ENCODE measurements at places on chromosomes 3 and 15.

DNA sequence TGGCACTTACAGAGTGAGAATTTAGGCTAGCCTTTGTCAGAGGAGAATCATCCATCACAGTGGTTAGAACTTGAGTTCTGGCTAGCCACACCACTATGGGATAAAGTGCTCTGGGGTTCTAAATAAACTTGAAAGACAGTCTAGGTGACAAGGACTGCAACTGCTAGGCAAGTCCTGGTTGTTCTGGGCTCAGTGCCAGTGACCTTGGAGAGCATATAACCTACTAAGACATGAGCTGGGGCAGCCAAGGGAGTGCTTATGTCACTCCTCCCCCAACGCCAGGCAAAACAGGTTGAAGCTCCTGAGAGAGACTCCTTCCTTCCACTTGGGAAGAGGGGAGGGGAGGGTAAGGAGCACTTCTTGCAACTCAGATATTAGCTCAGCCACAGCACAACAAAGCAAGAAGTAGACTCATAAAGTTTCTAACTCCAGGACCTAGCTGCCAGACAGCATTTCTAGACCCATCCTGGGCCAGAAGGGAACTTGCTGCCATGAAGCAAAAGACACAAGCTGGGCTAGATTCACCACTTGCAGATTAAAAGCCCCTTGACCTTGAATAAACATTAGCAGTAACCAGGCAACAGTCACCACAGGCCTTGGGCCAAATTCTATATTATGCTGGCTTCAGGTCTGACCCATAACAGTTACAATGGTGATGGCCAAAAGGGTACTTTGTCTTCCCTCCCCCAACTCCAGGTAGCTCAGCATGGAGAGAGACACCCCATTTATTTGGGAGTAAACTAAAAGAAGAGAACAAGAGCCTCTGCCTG is 963.7 kb downstream of the PLOD2 start:
- no peak for DNase-seq

GRCh38 chr3:180072786-180073185 is 36.0 kb upstream of the PEX5L start:
- no peak for DNase-seq

- DNase-seq: no peak
Observed at GRCh38 chr3:195698647-195699387, 22.0 kb upstream of the MUC20 start.

GRCh38 chr3:151871639-151872468 is 1.6 kb upstream of the SUCNR1 start:
- no peak for DNase-seq

DNA sequence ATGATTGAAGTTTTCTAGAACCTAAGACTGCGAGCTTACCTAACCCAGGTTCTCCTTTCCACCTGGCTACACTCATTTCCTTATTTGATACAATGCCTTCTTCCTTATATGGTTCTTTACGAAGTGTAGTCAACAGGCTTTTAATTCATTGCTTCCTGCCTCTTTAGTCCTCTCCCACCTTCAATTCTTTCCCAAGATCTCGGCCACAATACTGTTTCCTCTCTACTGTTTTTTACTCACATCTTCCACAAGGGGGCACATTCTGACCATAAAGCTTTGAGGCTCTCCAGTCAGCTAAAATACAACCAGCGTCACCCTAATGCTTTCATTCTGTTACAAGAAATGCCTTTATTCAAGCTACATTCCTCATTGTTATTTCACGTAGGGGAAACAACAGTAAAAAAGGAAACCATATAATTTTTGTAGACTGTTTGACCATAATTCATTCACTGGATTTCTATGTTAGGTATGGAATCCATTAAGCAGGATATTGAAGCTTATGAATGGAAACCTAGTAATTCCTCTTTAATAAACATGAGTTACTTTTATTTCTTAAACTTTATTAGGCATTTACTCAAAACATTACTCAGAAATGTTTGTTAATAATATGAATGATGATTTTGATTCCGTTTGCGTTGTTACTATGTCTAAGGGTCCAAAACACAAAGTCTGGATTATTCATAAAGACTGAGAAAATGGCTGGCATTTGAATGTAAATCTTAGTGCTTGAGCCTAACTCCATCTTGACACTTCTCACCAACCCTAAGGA is 29.5 kb upstream of the VEPH1 start:
- peak; percentile 43 for DNase-seq

GRCh38 chr15:90095521-90095959 is 6.7 kb downstream of the IDH2 start:
- DNase-seq: peak; percentile 49

GRCh38 chr3:148815316-148816110 is 12.1 kb upstream of the CPB1 start:
- DNase-seq: no peak

DNA sequence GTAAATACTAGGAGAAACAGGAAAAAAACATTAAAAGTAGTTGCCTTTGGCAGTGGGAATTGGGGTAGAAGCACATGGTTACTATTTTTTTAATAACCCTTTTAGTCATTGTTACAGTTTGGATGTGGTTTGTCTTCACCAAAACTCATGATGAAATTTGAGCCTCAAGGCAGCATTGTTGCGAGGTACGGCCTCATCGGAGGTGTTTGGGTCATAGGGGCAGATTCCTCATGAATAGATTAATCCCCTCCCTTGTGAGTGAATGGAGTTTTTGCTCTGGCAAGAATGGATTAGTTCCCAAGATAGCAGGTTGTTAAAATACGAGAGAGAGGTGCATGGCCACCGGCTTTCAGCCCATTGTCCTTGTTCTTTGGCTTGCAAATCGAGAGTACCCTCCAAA is 92.6 kb downstream of the LEKR1 start:
- DNase-seq: no peak

DNA sequence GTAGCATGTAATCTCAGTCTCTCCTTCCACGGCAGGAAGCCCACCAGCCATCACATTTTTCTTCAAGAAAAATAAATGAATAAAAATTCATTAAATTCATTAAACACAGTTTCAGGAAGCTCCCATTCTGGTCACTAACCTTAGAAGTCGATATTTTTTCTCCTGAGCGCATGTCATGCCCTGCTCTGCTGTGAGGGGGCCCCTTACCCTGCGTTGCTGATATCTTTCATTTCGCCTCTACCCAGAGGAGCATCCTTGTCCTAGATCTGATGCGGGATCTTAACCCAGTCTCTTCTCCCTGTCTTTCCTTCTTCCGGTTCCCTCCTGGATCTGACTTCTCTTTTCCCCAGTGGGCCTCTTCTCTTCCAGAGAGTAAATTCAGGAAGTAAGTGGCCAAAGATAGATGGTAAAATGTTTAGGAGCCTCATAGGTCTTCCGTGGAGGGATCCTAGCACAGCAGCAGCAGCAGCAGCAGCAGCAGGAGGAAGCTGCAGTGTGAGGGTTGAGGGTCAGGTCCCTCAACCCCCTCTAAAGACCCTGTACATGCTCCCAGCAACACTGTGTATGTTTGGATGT is 1.4 kb upstream of the ILDR1 start:
- no peak for DNase-seq

DNA sequence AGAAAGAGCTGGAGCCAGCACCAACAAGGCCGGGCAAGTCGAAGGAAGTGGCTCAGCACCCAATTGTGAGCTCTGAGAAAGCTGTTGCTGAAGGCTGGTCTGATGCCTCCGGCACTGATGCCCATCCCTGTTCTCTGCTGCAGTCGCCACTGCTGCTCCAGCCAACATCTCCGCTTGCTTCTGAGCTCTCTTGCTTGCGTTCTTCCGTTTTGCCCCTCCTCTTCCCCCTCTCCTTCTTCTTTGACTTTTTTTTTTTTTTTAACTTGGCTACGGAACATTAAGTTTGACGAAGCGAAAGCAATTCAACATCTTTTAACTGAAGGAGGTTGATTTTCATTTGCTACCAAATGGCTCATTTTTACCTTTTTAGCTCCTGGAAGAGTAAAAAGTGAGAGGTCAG is 442.9 kb downstream of the MCTP2 start:
- DNase-seq: no peak

DNA sequence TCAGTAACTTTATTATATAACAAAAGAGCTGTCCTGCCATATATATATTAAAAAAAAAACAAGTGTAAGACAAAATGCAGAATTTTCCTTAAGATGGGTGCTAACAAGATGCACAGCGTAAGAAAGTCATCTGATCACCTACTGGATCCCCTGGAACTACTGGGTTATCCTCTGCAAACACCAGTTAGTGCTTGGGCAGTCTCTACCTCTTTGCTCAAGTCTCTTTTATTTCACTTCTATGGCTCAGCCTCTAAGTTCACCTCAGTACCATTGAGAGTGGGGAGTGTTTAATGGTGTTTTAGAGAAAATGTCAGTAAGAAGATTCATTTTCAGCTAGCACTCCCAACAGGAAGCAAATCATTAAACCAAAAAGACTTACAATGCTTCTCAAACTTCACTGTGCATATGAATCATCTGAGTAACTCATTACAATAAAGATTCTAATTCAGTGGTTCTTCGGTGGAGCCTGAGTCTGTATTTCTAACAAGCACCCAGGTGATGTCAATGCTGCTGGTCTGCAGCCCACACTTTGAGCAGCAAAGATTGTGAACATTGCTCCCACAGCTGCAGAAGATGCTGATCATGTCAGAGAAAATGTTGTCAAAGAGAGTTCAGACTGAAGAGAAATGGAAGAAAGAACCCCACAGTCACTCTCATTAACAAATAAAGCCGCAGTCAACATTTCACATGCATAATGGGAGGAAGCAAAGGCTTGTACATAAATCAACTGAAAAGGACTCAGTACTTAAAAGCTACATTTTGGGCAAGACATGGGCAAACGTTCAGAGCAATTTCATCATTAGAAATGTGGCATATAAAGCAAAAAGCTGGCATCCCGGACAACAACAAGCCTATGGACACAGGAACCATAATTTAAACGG is 227.1 kb upstream of the ATP11B start:
- DNase-seq: no peak

- DNase-seq: no peak
Observed at GRCh38 chr15:20349774-20350498, 191.7 kb downstream of the GOLGA6L6 start.

DNA sequence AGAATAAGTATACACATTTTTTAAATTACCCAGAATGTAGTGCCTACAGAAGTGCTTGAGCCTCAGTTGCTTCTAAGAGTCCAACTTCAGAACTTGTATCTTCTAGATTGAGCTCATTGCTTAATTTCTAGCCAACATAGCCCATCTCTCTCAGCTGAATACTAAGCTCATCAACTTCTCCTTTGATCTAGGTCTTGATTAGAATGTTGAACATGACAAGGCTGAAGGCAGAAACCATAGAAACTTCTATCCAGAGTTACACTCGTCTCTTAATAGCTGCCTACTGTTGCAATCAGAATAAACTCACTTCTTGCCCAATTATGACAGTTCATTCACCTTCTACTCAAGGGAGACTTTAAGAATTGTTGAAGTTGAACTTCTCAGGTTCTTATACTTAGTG is 327.3 kb upstream of the THBS1 start:
- no peak for DNase-seq

DNA sequence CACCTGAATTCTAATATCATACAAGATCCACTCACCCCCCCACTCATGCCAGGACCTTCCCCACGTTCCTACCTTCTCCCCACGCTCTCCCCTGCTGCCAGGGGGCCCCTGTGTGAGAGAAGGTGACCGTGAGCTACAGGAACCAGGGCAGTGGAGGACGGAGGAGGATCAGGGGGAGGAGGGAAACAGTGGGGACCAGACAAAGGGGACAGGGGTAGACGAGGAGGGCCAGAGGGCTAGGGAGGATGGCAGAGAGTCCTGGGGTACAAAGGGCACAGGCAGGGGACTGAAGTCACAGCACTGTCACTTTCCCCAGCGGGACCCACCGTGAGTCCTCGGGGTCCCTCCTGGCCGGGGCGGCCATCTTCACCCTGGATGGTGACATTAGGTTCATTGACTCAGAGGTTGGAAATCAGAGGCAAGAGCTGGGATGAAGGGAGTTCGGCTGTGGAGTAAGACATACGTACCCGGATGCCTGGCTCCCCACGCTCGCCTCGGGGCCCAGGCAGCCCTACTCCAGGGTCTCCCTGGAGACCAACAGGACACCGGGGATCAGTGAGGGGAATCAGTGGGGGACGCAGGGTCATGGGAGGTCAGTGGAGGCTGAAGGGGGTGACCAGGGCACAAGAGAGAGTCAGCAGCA is 6.3 kb upstream of the UCN2 start:
- DNase-seq: no peak

DNA sequence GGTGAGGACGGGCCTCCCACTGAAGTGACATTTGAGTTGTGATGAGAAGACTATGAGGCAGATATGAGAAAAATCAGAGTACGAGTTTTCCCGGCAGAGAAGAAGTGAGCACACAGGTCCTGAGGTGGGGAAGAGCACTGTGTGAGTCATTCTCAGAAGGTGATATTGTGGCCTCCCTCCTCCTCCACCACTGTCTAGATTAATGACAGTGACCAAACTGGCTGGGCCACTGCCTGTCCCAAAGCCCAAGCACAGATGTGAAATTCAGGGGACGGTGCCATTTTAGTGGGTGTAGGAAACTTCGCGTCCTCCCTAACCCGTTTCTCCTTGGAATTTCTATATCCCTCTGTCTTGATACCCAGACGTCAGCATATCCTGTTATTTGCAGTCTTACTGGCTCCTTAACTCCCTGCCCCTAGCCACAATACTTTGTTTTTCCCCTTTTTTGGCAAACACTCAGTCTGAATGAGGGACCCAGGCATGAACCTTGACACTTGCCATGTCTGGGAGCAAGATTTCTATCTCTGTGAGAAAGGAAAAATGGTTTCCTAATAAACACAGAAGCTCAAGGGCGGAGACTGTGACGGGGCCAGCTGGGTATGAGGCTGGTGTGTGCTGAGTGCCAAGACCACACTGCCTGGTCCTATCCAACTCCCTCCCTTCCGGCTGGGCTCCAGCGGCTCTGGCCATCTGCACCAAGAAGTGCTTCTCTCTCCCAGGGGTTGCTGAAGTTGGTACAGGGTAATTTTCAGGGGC is 15.2 kb downstream of the PRICKLE2 start:
- DNase-seq: no peak

GRCh38 chr3:158097593-158098308 is 8.5 kb downstream of the SHOX2 start:
- DNase-seq: no peak

GRCh38 chr3:186383026-186383993 is 21.3 kb upstream of the DGKG start:
- DNase-seq: no peak

DNA sequence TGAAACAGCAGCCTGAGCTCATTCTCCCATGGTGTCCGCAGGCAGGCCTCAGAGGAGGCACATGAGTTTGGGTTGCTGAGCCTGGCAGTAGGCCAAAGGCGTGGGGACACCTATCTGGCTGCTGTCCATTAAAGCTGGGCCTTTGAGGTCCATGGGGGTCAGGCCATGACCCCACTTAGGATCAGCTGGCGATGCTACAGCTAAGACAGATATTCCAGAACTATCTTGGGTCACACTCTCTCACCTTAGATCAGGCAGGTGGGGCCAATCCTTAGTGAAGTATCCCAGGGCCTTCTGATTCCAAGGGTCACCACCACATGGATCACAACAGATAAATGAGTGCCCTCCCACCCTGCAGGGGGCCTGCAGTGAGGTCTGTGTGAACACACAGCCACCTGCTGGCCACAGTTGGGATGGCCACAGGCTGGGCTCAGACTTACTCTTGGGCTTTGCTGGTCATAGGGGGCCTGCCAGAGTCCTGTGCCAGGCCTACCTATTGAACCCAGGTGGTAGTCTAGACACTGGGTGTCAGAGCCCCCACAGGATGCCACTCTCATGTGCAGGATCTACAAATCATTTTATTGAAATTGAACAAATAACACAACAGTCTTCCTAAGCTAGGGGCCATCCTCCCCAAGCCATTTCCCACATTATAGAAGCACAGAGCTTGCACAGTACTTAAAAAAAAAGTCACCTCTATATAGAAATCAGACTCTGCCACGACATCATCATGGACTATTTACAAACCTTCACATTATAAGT is 2.0 kb upstream of the HYAL2 start:
- no peak for DNase-seq

Measured in NCI-H1436 (cell line).